Sigmoid colon (tissue), 7 donors: ENCODE measurements at places on chromosomes 11 and 22.

DNA sequence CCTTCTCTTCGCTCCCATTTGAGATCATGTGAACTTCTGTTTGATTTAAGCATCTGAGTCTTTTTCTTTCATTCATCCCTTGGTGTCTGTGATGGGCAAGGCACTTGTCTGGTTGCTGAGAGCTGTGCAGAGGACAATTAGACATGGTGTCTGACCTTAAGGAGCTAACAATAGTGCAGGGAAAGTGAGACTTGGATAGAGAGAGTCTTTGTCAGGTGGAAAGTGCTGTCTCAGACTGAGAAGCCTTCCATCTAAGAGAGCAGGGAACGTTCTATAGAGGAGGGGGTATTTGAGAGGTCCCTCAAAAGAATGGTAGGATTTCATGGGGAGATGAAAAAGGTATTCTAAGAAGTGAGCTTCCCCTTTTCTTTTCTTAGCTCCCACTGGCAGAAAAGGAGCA, 14.1 kb downstream of the MICAL3 start:
- DNase-seq: no peak

DNA sequence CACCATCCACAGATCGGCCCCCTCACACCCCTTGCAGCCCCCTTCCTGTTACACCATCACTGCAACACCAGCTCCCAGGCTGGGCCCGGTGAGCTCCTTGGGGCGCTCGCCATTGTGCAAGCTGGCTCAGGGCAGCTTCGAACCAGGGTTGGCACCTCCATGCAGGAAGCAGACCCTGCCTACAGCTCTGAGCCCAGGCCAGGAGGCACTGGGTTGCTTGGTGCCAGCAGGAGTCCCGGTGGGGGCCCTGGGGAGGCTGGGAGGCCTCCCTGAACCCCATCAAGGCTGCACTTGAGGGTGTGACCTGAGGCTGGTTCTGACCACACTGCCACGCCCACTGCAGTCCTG, 417.1 kb downstream of the CTTN start:
- no peak for DNase-seq

DNA sequence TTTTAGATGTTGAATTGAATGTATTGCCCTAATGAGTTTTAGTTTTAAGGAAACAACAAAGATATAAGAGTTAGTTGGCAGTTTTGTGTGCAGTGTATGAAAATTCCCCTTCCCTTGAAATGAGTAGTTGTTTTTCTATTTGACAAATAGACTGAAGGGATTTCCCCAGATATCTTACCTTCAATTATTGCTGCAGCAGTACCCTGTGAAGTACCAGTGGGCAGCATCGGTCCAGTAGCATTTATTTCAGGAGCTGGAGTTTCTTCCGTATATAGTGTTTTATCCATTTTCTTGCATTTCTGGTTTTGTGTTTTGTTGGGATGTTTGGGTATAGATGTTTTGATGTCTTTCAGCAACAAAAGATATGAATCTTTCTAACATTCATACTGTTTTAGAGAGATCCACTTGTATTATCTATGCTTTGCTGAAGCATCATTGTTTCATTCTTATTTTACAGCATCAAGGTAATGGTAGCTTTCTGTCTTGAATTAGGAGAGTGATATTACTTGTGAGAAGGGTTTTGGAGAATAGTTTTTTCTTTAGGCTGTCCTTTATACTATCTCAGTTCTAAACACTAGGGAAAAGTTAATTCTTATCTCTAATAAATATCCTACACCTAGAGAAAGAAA, 7.4 kb downstream of the KMT2A start:
- no peak for DNase-seq

GRCh38 chr11:129840236-129840635, 24.6 kb downstream of the TMEM45B start:
- DNase-seq: no peak

GRCh38 chr11:70193411-70194292, 9.4 kb upstream of the FADD start:
- DNase-seq: no peak

DNA sequence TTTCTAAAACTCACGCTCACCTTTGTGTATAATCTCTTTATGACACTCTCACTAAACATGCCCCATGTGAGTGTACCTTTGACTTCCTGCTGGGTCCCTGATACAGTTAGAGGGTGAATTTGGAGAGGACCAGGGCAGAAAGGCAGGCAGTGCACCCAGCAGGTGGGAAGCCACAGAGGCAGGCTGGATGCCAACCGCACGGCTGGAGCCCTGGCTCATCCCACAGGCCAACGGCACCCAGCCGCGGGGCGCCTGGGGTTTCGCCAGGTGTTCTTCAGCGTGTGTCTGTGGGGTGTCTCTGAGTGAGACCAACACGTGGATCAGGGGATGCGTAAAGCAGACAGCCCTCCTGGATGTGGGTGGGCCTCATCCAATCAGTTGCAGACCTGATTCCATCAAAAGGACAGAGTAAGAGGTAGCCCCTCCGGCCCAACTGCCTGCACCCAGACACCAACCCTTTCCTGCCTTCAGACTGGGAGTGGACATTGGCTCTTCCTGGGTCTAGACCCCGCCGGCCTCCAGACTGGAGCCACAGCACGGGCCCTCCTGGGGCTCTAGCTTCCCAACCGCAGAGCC, 51.6 kb downstream of the DHCR7 start:
- DNase-seq: no peak

DNA sequence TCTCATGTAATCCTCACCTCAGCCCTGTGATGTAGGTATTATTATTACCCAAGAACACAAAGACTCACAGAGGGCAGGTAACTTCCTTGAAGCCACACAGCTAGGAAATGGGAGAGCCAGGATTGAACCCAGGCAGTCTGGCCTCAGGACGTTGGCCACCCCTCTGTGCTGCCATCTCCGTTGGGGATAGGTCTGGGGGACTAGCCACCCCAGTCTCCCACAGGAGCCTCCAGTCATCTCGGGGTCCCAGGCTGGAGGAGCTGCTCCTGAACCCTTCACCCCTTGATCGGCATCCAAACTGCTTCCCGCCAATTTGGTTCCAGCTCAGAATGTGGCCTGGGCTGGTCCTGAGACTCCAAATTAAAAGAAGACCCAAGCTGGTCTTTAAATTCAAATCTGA, 10.4 kb upstream of the TCF20 start:
- peak; percentile 47 for DNase-seq

DNA sequence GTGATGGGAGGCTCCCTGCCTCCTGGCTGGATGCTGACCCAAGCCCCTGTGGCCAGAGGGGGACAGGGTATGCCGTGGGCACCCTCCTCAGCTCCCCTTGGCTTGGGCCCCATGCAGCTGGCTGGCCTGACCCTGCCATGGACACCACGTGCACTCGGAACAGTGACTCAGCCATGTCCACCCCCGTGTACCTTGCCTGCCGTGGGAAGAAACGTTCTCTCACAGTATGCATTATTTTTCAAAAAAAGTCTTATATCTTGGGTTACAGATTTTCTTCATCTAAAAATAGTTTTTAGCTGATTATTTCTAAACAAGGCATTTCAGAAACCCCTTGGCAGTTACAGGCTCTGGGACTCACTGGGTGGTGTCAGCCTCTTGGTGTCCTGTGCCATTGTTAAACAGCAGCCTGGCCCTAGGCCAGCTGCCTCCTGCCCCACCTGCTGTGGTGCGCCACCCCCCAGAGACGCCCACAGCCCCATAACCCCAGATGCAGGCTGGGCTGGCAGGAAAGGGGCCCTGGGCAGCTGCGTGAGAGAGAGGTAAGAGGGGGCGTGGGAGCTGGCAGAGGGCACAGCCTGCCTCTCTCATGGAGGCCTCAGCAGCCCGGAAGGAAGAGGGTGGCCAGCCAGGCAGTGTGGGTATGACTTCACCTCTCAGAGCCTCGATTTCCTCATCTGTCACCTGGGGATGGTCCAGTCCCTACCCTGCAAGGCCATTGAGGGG, 99.8 kb downstream of the MORC2 start:
- DNase-seq: peak; percentile 25

DNA sequence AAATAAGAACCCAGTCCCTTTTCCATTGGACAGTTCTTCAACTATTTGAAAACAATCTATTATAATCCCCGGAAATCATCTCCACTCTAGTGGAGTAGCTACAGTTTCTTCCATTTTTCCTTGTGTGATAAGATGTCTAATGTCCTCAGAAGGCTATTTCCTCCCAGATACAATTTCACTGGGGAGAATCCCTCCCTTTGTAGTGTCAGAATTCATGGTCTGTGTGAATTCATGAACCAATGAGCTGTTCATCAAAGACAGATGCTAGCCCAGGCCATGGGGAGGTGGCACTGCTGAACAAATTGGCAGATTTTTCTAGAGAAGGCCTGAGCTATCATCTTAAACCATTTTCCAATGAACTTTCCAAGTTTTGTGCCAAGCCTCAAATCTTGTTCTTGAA, 45.4 kb downstream of the MPPED2 start:
- DNase-seq: no peak

DNA sequence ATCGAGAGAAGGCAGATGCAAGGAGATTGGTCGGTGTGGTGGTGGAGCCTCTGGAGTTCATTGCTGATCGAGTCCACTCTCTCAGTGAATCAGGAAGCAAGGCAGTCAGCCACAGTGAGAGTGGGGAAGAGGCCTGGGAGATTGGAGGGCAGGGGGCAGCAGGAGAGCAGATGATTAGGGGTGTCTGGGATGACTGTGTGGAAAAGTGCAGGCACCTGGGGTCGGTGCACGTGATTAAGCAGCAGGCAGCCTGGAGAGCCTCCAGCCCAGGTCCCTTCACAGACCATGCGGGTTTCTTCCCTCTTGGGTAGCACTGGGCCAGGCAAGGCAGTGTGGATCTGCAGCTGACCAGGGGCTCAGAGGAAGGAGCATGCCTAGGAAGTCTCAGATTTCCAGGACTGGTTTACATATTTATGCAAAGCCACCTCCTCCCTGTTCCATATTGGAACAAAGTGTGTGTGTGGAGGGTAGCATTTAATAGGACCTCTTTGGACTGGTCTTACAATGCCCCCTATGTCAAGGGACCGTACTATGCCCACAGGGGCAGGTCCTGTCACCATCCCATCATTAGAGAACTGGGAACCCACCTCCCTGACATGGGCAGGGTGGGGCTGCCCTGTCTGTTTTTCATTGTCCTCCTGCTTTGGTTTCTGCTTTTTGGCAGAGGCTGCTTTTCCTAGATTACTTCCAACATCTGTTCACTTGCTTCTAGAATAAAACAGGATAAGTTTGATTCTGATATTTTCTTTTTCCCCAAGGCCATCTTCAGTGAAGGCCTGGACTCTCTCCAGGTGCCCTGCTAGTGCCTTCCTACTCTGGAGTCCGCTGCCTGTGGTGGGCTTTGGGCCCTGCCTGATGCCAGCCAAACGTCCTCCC, 14.0 kb upstream of the GDPD5 start:
- DNase-seq: no peak

GRCh38 chr11:34292111-34292510, 65.7 kb downstream of the ABTB2 start:
- no peak for DNase-seq

DNA sequence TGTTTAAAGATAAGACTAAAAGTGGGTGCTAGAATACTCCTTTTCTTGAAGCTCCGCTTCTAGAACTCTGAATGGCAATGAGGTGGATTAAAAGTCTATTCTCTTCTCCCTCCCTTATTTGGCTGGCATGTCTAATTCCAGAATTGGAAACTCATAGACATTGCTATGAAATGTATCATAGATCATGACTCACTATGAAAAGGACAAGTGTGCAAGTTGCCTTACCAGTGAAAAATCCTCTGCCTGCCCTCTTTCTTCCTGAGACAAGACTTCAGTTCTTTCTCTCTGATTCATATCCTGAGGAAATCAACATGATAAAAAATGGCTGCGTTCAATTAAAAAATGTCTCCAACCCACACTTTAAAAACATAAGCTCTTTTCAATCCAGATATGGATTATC, 73.2 kb upstream of the BLID start:
- no peak for DNase-seq

- no peak for DNase-seq
Observed at GRCh38 chr11:120306519-120307242, 18.4 kb upstream of the TLCD5 start.

- no peak for DNase-seq
Observed at GRCh38 chr11:96287822-96288439, 55.1 kb downstream of the MAML2 start.

GRCh38 chr11:44761551-44761961, 34.8 kb downstream of the TSPAN18 start:
- DNase-seq: peak; percentile 52

DNA sequence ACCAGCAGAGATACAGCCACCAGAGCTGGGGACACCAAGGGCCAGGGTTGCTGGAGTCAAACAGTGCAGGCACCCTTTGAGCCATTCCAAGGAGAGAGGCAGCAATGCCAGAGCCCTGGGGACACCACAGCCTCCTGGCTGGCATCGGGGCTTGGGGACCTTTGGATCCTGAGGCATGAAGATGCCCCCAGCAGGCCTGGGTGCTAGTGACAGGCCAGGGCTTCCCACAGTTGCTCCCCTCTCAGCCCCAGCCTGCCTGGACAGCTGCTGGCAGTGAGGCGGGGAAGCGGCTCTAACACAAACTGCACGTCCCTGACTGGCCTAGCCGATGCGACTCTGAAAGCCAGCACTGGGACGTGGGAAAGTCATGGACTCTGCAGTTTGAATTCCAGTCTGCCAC, 2.7 kb downstream of the CD5 start:
- DNase-seq: peak; percentile 51

- DNase-seq: no peak
Observed at GRCh38 chr11:132909021-132909606, 623.2 kb downstream of the OPCML start.

DNA sequence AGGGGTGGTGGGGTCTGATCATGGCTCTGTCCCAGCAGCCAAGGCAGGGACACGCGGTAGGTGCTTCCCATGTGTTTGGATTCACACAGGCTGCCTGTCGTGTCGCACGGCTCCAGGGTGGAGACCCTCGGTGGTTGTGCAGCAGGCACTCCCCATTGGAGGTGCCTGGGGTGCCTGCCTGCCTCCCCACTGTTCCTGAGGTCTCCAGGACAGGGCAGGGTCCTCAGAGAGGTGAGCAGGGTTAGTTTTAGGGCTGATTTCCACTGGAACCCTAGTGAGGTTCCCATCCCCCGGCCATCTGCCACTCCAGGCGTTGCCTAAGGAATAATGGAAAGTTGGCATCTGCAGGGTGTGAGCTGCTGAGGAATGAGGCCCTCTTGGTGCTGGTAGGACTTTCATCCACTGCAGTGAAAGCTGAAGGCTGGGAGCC, 32.3 kb downstream of the OSBPL5 start:
- DNase-seq: peak; percentile 56

- no peak for DNase-seq
Observed at GRCh38 chr11:134317103-134317502, 14.7 kb upstream of the GLB1L2 start.

- DNase-seq: no peak
Observed at GRCh38 chr11:85809191-85809590, 1.8 kb downstream of the SYTL2 start.

DNA sequence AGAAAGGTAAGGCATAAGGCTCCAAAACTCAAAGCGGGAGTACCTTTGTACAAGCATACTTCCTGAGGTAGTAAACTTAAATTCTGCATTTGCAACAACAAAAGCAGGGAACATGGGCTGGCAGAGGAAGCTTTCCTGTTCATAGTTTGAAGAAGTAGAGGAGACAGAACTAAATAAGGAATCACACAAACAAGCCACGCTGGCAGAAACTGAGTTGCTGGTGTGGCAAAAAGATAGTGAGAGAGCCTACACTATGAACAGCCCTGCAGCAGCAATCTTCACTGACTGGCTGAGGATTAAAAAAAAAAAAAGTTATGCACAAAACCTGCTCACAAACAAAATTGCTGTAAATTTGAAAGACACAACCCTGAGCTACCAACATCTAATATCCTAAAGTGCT, 46.5 kb downstream of the FCHSD2 start:
- DNase-seq: no peak

GRCh38 chr11:13010749-13011465, 1.8 kb downstream of the RASSF10 start:
- no peak for DNase-seq

GRCh38 chr11:75032550-75032935, 43.8 kb downstream of the NEU3 start:
- no peak for DNase-seq
